ENCODE measurements at places on chromosomes 5 and 9. TPM values are rescaled to one million over a fixed set of nuclear protein-coding genes. Genes with fewer than 3 reads are reported as not detected.

DNA sequence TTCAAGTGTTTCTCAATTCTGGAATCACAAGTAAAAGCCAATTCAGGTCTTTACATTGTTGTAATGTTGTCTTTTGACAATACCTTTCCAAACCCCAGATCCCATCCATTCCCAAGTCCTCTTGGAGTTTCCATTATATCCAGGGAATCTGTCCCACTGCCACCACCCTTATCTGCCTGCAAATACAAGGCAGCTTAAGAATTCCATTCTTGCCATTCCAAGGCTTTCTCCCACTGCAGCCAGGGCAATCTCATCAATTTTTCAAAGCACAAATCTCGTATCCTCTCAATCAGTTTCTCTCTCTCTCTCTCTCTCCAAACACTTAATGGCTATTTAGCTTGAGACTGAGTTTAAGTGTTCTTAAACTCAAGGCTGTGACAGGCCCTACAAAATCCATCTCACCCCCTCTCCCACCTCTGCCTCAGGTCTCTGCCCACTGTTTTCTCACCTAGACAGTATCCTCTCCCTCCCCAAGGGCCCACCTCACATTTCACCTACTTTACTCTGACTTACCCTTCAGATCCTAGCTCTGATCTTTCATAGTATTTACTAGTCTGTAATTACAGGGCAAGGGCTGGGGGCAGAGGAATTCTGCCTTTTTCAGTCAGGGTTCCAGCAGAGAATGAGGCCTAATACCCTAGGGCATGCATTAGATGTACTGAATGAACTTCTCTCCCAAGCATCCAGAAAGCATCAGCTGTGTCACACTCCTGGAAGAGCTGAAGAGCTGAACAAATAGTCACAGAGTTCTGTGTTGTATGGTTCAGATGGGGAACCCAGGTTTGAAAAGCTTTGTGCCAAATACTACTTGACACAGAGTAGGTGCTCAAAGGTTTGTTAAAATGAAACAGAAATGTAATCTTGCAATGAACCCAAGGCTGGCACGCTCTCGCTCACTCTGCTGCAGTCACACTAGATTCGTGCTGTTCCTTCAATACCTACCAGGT, 46.0 kb downstream of the RAPGEF1 start:
- DNase-seq: no peak

DNA sequence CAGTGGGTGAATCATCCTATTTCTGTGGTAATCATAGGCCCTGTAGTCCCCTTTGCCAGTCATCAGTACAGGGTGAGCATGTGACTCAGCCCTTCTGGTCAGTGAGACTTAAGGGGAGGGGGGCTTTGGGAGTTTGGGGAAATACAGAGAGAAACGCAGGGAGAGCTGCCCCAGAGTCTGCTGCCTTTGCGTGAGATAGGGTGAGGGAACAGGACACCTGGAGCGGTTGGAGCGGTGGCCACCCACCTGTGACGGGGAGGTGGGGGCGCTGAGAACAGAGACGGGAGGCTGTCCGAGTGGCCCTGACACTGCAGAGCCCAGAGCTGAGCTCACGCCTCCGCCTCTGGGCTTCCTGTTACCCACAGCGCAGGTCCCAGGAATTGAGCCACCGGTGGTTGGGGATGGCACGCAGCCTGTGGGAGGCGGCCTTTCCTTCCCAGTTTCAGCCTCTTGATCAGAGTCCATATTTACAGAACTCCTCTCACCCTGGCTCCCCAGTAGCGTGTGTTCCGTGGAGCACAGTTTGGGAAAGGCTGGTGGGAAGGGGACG, 92.0 kb upstream of the ERCC6L2 start:
- DNase-seq: no peak

DNA sequence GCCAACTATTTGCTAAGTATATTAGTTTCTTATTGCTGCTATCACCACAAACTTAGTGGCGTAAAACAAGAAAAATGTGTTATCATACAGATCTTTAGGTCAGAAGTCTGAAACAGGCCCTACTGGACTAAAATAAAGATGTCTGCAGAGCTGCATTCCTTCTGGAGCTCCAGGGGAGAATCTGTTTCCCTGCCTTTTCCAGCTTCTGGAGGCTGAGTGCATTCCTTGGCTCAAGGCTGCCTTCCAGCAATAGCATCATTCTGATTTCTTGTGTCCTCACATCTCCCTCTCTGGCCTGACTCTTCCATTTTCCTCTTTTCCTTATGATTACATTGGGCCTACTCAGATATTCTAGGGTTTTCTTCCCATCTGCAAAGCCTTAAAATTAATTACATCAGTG, 15.9 kb downstream of the MAN2A1 start:
- no peak for DNase-seq

- no peak for DNase-seq
Observed at GRCh38 chr5:151388960-151389359, 41.6 kb upstream of the SLC36A2 start.

GRCh38 chr5:150142185-150142958, 13.3 kb downstream of the PDGFRB start:
- no peak for DNase-seq

DNA sequence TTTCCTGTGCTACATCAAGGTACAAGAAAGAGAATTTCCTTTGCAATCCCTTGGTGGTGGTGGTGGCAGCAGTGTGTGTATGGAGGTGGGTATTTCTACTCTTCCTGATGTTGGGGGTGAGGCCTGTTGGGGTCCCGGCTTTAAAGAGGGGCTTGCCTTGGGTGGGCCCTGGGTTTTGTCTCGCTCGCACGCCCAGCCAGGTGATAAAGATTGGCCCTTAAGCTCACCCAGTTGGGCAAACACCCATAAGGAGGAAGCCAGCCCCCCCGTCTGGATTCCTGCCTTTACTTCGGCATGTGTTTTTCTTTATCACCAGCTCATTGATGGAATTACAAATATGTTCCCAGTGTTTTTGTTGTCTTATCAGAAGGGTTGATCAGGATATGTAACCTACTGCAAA, 16.0 kb upstream of the SARDH start:
- no peak for DNase-seq

DNA sequence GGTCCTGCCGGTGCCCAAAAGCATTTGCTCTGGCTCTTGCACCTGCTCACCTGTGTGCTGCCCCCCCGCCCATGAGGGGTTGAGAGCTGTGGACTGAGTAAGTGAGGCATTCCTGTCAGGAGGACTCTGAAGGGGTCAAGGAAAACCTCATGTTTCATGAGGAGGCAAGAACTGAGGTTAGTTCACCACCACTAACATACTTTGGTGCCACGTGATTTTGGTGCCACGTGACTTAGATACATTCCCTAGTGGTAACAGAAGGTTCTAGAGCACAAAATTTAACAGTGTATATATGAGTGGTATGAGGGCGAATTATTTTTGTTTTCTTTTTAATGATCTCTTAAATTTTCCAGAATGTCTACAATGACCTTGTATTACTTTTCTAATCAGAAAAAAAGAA, 6.3 kb upstream of the IL12B start:
- no peak for DNase-seq

- DNase-seq: no peak
Observed at GRCh38 chr9:131845305-131846298, 105.7 kb upstream of the RAPGEF1 start.

DNA sequence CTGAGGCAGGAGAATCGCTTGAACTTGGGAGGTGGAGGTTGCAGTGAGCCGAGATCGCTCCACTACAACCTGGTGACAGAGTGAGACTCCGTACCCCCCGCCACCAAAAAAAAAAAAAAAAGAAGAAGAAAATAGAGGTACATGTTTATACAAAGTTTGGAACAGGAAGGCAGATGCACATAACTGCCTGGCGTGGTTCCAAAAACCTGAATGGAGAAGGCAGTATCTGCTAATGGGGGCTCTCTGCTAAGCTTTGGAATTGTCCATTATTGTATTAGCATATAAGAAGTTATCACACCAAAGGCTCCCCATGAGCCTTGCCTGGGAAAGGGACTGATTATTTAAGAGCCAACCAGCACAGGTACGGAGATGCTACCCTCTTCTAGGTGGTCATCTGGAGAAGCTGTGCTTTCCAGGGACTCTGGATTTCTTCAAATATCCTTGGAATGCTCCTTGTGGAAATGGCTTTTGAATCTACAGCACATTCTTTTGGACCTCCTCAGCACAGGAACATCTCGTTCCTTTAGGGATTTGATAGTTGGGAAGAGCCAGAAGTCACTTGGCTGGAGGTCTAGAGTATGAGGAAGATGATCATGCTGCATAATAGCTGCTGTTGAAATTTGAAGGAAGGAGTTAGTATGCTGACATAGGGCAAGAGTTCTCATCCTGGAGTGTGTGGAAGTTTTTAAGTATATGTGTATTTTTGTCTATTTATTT, 42.5 kb upstream of the ABCA1 start:
- DNase-seq: no peak

DNA sequence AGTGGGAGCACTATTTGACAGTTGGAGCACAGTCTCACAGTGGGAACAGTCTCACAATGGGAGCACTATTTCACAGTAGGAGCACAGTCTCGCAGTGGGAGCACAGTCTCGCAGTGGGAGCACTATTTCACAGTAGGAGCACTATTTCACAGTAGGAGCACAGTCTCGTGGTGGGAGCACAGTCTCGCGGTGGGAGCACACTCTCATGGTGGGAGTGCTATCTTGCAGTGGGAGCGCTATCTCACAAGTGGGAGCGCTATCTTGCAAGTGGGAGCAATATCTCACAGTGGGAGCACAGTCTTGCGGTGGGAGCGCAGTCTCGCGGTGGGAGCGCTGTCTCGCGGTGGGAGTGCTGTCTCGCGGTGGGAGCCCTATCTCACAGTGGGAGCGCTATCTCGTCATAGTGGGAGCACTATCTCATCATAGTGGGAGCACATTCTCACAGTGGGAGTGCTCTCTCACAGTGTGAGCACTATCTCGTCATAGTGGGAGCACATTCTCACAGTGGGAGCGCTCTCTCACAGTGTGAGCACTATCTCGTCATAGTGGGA, 56.1 kb downstream of the MED10 start:
- no peak for DNase-seq

- DNase-seq: no peak
Observed at GRCh38 chr5:157067005-157067404, 8.1 kb upstream of the HAVCR1 start.

DNA sequence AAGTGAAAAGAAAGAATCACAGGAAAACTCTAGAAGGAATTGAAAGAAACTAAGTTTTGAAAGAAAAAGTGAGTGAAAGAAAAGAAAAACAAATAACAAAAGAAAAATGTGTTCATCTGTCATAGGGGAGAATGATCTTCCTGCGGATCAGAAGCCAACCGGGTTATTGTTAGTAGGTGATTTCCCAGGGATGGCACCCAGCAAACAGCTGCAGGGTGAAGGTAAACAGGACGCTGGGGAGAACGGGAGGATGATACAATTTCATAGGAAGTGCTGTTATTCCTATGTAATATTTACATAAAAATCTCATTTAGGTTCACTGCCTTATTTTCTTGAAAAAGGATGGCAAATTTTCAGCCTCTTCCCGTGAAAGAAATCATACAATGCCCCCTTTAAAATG, 72.4 kb upstream of the LHFPL2 start:
- DNase-seq: peak; percentile 64

GRCh38 chr5:362189-362588, 40.7 kb downstream of the AHRR start:
- no peak for DNase-seq

MAMDC2 gene
- polyA plus RNA-seq: 0.58 TPM

RABGAP1 gene
- polyA plus RNA-seq: 17.5 TPM

ELAVL2 gene
- 0.03 TPM for polyA plus RNA-seq

PCDHB9 gene
- 0.11 TPM for polyA plus RNA-seq

Data from A549 (cell line).